ENCODE measurements at places on chromosomes 6 and 20.

GRCh38 chr6:150639823-150640331 is 40.2 kb downstream of the PLEKHG1 start:
- DNase-seq: no peak

GRCh38 chr6:100663219-100663863 is 198.6 kb upstream of the SIM1 start:
- DNase-seq: no peak

DNA sequence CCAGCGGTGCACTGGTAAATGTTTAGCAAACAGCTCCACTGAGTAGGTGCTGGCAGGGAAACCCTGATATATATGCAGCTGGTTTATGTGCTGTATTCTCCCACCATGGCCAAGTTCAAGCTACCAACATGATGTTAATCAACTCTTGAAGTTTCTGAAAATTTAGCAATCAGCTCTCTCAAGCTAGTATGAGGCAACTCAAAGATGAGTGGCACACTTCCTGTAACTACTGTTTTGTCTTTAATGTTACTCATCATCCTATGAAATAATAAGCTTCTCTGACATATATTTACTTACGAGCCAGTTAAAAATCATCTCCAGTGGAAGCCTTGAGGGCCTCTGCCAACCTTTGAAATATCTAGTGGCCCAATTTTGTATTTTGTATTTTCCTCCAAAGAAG is 54.7 kb downstream of the TRMT6 start:
- no peak for DNase-seq

- no peak for DNase-seq
Measured at GRCh38 chr6:131917318-131917717, 33.9 kb downstream of the CCN2 start.
